ENCODE measurements at places on chromosomes 1 and 21. TPM values are rescaled to one million over a fixed set of nuclear protein-coding genes. Genes with fewer than 3 reads are reported as not detected.

Gene DIO1
- not detected for total RNA-seq

Gene LRRC7
- not detected for total RNA-seq

Gene GJA4
- total RNA-seq: 18.8 TPM

Gene KIF17
- total RNA-seq: 7.8 TPM

Gene TMEM79
- 4.7 TPM for total RNA-seq

Gene PTCH2
- total RNA-seq: 0.30 TPM

Gene E2F2
- 1.1 TPM for total RNA-seq

DNA sequence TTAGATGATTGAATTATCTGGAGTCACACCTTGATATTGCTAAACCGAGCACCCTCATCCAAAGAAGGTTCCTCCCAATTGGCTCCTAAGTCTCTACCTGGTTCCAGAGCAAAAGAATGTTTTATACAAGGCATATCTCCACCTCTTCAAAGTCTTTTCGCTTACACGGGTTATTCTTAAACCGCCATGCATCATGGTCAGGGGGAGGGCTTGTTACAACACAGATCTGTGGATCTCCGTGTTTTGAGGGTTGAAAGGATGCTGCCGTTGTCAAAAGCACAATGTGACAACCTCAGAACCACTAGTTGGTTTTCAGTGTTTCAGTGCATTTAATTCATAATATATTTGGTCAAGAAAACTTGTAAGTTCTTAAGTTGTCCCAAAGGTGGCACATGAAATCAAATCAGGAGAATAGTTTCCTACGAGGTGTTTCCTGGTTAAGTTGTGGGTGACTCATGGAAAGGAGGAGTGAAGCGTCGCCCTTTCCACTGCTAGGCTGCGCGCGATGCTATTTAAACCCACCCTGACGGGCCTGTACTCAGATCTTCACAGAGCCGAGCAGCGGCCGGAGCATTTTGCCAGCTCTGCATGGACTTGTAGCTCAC is 1531.6 kb upstream of the TPTE start:
- H3K27me3 ChIP-seq: no peaks in the 10 kb centered on the region
- no peaks in the 10 kb centered on the region for H3K36me3 ChIP-seq
- no peak overlapping the region for H3K4me3 ChIP-seq
- no peak for DNase-seq
- no peaks in the 10 kb centered on the region for H3K4me1 ChIP-seq

GRCh38 chr21:17699524-17700189 is 87.0 kb upstream of the BTG3 start:
- DNase-seq: no peak
- H3K4me1 ChIP-seq: no peaks in the 10 kb centered on the region
- no peaks in the 10 kb centered on the region for H3K36me3 ChIP-seq
- no peak overlapping the region for H3K4me3 ChIP-seq
- H3K27me3 ChIP-seq: no peaks in the 10 kb centered on the region
- H3K27ac ChIP-seq: no peak overlapping the region

- H3K36me3 ChIP-seq: no peaks in the 10 kb centered on the region
- peaks cover 21% of the 10 kb centered on the region for H3K4me1 ChIP-seq
- no peak for DNase-seq
- H3K27me3 ChIP-seq: no peaks in the 10 kb centered on the region
- no peak overlapping the region for H3K4me3 ChIP-seq
These were observed 18.1 kb upstream of the SLC26A9 start for GRCh38 chr1:205961405-205961804.

DNA sequence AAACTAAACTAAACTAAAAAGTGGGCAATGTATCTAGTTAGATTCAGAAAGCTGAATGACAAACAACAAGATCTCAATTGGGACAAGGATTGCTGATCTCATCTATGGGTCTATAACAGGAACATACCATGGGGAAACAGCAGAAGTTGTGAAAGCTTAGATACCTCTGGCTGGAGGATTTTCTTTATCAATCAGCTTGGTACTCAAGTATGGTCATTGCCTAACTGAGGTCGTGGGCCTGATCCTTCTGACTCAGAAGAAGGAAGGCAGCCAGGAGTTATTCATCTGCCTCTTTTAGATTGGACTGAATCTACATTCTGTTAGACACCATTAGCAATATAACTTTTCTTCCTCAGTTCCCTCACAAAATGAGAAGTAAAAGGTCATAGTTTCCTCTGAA is 39.7 kb downstream of the DNTTIP2 start:
- no peak overlapping the region for H3K27ac ChIP-seq
- no peak for DNase-seq

GRCh38 chr1:6496365-6496721 is 4.9 kb upstream of the PLEKHG5 start:
- H3K27me3 ChIP-seq: no peaks in the 10 kb centered on the region
- peak; percentile 83 for DNase-seq
- no peak overlapping the region for H3K27ac ChIP-seq
- no peak overlapping the region for H3K4me3 ChIP-seq
- H3K36me3 ChIP-seq: no peaks in the 10 kb centered on the region

DNA sequence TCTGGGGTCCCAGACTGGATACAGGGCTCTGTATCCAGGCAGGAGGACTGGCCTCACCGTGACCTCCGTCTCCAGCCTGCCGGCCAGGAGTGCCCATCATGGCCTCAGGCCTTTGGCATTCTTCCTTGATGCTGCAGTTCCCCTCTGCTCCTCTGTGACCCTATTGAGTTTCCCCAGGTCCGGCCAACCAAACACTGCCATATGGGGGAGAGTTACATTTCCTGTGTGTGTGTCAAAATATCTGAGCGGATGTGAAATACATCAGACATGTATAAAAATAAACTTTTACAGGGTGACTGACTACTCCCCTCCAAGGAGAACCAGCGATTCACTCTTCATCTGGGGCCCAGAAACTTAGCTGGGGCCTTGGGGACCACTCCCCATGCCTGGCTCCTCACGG is 10.2 kb upstream of the UBL4B start:
- no peaks in the 10 kb centered on the region for H3K4me1 ChIP-seq
- no peaks in the 10 kb centered on the region for H3K36me3 ChIP-seq
- no peak overlapping the region for H3K27ac ChIP-seq

DNA sequence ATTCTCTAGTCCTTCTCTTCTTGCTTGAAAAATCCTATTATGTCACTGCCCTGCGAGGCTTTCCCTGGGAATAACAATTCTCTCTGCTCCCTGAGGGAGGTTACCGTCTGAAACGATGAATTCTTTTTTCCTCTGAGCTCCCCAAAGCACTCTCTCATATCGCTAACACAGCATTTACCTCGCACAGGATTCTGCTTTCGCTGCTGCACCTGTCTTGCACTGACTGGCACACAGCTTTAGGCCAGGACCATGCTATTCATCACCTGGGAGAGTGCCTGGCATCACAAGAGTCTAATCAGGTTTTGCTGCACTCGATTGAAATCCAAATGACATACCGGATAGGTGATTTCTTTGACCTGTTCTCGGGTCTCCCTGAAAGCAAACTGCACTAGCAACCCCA is 52.8 kb upstream of the GNG4 start:
- H3K27me3 ChIP-seq: no peaks in the 10 kb centered on the region
- DNase-seq: no peak
- H3K27ac ChIP-seq: no peak overlapping the region
- no peaks in the 10 kb centered on the region for H3K4me1 ChIP-seq

GRCh38 chr1:92291372-92291999 is 7.3 kb downstream of the GLMN start:
- DNase-seq: no peak
- H3K36me3 ChIP-seq: peaks cover 7% of the 10 kb centered on the region
- H3K27ac ChIP-seq: no peak overlapping the region
- H3K27me3 ChIP-seq: no peaks in the 10 kb centered on the region
- no peak overlapping the region for H3K4me3 ChIP-seq

DNA sequence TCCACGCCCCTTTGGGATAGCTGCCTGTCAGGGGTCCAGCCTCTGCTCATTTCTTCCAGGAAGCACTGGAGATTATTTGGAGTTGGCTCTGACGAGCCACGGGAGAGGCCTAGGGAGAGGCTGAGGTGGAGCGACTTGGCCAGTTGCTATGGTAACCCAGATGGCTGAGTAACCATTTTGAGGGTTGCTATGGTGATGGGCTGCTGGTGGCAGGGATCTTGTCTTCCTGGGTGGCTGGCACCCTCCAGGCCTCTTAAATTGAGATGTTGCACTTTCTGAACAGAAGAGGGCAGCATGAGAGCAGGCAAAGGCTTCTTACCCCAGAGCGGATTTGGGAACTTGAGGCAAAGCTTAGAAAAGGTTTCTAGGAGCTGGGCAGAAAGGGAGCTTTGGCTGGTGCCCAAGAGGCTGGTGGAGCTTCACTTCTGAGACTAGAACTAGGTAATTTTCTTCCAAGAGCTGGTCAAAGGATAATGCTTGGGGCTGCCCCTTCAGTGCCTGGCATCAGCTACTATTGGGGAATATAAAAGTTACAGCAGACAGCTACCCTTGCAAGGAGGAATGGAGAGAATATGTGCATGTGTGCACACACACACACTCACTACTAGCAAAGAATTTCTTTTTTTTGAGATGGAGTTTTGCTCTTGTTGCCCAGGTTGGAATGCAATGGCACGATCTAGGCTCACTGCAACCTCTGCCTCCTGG is 72.5 kb downstream of the NDUFS5 start:
- DNase-seq: peak; percentile 57
- no peak overlapping the region for H3K27ac ChIP-seq
- no peaks in the 10 kb centered on the region for H3K27me3 ChIP-seq
- no peak overlapping the region for H3K4me3 ChIP-seq
- H3K36me3 ChIP-seq: no peaks in the 10 kb centered on the region

- peak overlapping the region; percentile 45 for H3K4me3 ChIP-seq
- H3K27ac ChIP-seq: peak overlapping the region; percentile 83
- H3K27me3 ChIP-seq: no peaks in the 10 kb centered on the region
- no peaks in the 10 kb centered on the region for H3K36me3 ChIP-seq
These were observed 15.7 kb downstream of the ABCG1 start for GRCh38 chr21:42234464-42235241.

- H3K27ac ChIP-seq: no peak overlapping the region
- H3K27me3 ChIP-seq: no peaks in the 10 kb centered on the region
- no peak for DNase-seq
- no peaks in the 10 kb centered on the region for H3K4me1 ChIP-seq
These were observed 147.6 kb downstream of the DYRK1A start for GRCh38 chr21:37514038-37514667.

DNA sequence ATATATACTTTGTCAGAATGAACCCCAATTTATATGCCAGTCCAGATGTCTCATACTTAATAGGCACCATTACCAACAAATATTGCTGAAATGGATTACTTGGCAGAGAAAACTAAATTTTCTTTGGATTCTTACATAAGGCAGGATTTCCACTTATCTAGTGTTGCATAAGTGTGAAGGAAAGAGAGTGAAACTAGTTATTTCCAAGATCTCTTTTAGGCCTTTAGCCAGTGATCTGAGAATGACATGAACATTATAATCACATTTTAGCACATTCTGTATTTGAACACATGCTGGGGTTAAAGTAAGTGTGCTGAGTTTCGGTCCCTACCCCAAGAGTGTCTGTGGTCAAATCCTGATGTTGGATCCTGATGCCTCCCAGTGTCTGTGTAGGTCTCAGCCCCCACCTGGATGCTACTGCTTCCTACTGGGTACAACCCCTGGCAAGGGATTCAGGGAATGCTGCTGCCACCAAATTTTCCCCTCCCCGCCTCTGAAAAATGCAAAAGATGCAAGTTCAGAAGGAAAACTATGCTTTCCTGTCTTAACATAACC is 11.2 kb downstream of the DDAH1 start:
- H3K4me1 ChIP-seq: peaks cover 7% of the 10 kb centered on the region
- H3K36me3 ChIP-seq: no peaks in the 10 kb centered on the region
- H3K27me3 ChIP-seq: no peaks in the 10 kb centered on the region
- no peak for DNase-seq
- peak overlapping the region; percentile 17 for H3K27ac ChIP-seq
- H3K4me3 ChIP-seq: no peak overlapping the region

GRCh38 chr1:31368611-31369107 is 4.2 kb downstream of the FABP3 start:
- no peak overlapping the region for H3K4me3 ChIP-seq
- H3K4me1 ChIP-seq: peaks cover 19% of the 10 kb centered on the region
- H3K27me3 ChIP-seq: no peaks in the 10 kb centered on the region
- peaks cover 21% of the 10 kb centered on the region for H3K36me3 ChIP-seq
- DNase-seq: no peak

- peaks cover 9% of the 10 kb centered on the region for H3K4me1 ChIP-seq
- H3K4me3 ChIP-seq: no peak overlapping the region
- H3K27me3 ChIP-seq: no peaks in the 10 kb centered on the region
- H3K27ac ChIP-seq: no peak overlapping the region
- no peak for DNase-seq
These were observed 30.0 kb downstream of the ZMYM4 start for GRCh38 chr1:35298464-35298863.

DNA sequence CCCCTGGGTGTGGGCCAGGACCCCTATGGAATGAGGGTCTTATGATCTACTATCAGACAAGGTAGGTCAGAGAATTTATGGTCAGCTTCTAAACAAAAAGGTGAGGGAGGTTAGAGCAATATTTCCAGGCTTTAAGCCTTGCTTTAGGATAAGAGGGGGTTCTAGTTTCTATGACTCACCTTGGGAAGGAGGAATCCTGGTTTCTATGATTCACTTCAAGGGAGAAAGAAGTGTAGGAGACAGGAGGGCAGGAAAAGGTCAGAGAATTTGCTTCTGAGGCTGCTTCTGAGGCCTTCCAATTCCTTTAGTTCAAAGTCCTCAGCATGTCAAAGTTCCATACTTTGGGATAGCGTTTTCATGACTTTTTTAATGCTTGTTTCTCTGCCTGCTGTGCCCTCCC is 35.2 kb downstream of the RGL1 start:
- no peak overlapping the region for H3K4me3 ChIP-seq
- H3K36me3 ChIP-seq: no peaks in the 10 kb centered on the region
- H3K27ac ChIP-seq: no peak overlapping the region
- H3K27me3 ChIP-seq: no peaks in the 10 kb centered on the region
- DNase-seq: no peak

GRCh38 chr1:184975208-184975870 is 1.0 kb upstream of the NIBAN1 start:
- H3K27ac ChIP-seq: no peak overlapping the region
- no peak overlapping the region for H3K4me3 ChIP-seq
- H3K4me1 ChIP-seq: peaks cover 17% of the 10 kb centered on the region

- DNase-seq: no peak
- peaks cover 29% of the 10 kb centered on the region for H3K4me1 ChIP-seq
- H3K36me3 ChIP-seq: no peaks in the 10 kb centered on the region
- H3K27ac ChIP-seq: no peak overlapping the region
These were observed 1.2 kb downstream of the WNT4 start for GRCh38 chr1:22141554-22142314.

GRCh38 chr1:227449741-227450441 is 113.5 kb upstream of the ZNF678 start:
- no peaks in the 10 kb centered on the region for H3K36me3 ChIP-seq
- no peaks in the 10 kb centered on the region for H3K4me1 ChIP-seq
- no peak overlapping the region for H3K27ac ChIP-seq
- H3K4me3 ChIP-seq: no peak overlapping the region
